Cortex of kidney (tissue), 1 donor: ENCODE measurements at places on chromosomes 4 and X.

DNA sequence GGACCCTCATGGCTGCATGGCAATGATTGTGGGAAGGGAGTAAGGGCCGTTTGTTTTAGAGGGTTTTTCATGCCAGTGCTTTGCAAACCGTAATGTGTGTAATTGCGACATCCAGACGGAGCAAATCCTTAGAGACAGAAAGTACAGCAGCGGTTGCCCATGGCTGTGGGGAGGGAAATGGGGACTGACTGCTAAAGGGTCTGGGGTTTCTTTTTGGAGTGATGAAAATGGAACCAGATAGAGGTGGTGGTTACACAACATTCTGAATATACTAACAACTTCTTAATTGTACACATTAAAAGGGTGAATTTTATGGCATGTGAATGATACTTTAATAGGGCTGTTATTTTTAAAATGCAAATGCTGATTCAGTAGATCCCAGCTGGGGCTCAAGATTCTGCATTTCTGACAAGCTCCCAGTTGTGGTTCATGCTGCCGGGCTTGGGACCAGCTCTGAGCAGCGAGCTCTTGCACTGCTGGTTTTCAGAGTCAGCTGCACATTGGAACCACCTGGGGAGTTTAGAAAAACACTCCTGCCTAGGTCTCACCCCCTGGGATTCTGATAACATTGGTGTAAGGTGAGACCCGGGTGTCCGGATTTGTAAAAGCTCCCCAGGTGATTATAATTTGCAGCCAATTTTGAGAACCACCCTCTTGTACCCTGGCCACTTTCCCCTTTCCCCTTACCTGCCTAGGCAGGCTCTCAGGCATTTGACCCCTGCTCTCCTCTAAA lies 47.7 kb downstream of the PRPS1 start:
- DNase-seq, result no peak

GRCh38 chr4:131430302-131430701 lies 1718.8 kb upstream of the PCDH10 start:
- DNase-seq, result no peak

DNA sequence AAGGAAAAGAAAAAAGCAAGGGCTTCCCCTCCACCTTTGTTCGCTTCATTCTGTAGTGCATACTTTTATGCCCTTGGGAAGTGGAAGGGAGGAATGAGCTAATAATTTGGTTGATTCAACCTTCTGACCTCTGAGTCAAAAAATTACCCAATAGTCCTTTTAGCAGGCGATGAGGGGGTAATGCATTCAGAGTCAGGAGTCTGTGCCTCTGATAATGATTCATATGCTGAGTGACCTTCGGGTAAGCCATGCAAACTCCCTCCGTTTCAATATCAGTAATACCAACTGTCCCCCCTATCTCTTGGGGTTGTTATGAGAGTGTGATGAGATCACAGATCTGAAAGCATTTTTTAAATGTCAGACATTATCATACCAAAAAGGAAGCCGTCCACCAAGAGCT lies 41.6 kb upstream of the ACSL4 start:
- DNase-seq, result no peak

DNA sequence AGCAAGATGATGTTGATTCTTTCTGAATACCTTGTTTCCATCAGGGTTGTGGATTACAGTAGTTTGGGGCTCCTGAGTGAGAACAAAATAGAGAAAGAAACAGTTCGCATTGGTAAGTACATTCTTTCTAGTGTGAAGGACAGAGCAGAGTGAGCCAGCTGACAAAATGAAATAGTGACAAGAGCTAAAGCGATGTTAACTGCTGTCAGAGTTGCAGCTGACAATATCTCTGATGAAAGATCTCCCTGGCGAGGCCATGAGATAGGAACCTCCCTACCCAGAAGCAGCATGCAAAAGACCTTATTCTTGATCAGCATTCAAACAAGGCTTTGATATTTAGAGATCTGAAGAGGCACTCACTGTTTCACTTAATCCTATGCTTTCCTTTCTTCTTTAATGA lies 258.6 kb downstream of the CAMK2D start:
- no peak for DNase-seq

DNA sequence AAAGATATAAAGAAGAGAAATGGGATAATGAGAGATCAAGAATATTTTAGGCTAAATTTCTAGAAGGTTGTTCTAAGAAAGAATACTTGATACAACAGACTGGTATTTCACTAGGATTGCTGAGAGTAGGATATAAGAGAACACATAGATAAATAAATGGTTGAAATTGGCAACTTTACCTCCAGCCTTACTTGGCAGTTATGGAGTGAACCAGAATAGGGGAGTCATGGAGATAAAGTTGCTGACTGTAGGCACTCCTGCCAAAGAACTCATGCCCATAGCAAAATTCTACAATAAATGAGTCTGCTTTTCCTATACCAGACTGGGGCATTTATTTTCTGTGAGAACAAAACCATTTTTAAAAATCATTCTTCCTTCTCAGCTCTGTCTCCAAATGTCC lies 26.4 kb upstream of the MMRN1 start:
- DNase-seq, result no peak

DNA sequence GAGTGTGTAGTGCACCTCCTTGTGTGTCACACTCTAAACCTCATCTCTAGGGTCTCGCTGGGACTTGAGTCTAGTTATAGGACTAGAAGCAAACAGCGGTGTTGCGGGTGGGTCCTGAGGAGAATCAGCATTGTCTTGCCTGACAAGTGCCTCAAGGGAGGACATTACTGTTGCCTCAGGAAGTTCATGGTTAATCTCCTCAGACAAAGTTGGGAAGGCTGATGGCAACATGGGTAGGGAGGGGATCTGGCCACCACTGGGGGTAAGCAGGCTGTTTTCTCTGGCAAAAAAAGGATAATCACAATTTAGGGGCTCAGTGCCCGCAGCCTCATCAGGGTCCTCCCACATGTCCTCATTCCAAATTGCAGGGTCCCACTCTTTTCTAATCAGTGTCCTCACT lies 12.4 kb downstream of the ASB12 start:
- no peak for DNase-seq

DNA sequence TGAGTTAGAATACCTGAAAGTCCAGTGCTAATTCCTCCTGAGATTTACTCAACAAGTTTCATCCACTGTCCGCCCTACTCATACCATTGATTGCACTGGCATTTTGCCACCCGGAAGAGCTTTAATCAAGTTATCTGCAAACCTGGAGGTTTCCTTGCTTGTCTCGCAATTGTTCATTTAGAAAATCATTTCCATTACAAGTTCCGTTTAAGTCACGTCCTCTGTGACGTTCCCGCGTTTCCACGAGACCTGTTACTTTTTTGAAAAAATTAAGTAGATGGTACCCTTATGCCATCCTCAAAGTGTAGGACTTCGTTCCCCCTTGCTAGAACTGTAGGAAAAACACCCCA lies 761 bp upstream of the FRYL start:
- DNase-seq, result no peak

DNA sequence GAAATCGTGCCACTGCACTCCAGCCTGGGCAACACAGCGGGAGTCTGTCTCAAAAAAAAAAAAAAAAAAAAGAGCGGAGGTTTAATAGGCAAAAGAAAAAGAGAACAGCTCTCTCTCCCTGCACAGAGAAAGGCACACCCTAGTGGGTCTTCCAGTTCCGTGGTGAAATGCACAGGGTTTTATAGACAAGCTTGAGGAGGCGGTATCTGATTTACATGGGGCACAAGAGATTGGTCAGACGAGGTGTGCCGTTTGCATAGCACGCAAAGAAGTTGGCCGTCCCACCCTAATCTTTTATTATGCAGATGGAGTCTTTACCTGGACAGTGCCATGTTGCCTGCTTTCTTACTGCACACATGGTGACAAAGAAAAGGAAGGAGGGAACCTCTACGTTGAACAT lies 33.5 kb upstream of the REST start:
- no peak for DNase-seq

GRCh38 chr4:163606896-163607691 lies 112.6 kb downstream of the TMA16 start:
- DNase-seq, result no peak

- DNase-seq, result no peak
Measured at GRCh38 chr4:71221510-71222466, 117.0 kb upstream of the SLC4A4 start.

- no peak for DNase-seq
Measured at GRCh38 chr4:71533121-71533520, 194.3 kb downstream of the SLC4A4 start.

DNA sequence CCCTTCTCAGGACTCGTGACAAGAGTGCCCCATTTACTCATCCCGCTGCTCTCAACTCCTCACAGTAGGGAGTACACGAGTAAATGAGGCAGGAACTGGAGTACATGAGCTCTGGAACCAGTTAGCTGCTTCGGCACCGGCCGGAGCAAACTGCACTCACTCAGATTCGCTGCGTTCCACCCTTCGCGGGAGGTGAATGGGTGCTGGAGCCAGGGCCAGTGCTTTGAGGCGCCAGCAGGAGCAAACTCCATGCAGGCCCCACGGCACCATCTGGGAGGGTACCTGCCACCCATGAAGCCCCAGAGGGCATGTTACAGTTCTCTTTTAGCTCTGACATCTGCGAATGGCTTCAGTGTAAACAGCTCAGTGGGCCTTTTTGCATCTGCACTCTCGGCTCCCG lies 315.5 kb upstream of the GK2 start:
- no peak for DNase-seq

GRCh38 chr4:54553001-54553400 lies 104.8 kb upstream of the KIT start:
- no peak for DNase-seq

DNA sequence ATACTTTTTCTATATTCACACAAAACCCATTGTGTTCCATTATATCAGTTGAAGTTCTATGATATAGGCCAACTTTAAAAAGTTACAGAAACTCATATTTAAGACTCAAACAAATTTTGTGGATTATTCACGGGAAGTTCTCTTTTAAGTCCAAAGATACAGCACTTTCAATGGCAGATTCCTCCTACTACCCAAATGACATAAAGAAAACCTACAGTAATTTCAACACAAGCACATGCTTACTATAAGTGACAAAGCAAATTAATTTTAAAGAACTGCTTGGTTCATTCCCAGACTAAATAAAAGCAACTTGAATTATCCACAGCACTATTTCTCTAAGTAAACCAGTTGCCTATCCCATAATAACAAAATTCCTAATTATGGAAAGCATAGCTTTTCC lies 4.1 kb downstream of the PPA2 start:
- no peak for DNase-seq

DNA sequence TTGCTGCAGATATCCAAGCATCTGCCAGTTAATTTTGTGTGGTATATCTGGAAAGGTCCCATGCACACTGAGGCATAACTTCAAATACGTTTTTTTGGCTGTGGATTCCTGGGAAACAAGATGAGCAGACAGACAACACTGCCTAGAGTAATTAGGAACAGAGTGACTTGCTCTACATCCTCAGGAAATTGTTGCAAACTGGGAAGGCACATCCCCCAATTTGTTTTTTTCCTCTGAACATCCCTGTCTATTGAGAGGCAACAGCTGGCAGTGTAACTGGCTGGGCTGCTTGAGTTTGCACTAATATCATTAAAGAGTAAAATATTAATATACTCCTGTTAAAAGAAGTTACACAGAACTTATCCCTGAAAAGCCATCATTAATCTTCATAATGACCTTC lies 207.7 kb upstream of the SLIT2 start:
- DNase-seq, result no peak

DNA sequence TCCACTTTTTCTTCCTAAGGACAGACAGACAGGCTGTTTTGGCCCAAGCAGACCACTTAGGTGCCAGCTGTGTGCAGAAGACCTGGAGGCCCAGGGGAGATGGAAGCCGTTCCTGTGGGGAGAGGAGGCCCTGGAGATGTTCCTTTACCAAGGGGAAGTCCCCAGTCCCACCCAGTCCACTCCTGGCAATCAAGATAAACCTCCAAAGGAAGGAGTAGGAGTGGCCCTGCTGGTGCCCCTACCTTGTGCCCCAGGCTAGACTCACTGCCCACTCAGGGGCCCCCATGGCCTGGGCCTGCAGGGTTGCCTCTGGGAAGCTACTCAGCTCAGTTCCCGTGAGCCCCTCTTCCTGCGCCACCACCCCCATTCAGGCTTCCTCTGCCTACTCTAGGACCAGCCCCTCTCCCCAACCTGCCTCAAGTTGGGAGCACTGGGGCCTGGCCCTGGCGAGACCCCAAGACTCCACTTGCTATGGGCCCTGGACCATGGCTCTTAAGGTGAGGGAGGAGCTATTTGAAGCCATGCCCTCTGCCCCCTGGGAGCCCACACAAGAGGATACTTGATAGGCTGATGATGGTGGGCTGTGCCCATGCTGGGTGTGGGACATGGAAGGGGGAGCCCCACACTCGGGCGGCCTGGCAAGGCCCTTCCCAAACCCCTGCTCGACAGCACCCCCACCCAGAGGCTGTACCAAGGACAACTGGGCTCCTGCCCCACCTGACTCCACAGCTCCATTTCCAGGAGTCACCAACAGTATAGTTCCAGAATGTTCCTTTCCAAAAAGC lies 24.8 kb upstream of the RNF4 start:
- no peak for DNase-seq

DNA sequence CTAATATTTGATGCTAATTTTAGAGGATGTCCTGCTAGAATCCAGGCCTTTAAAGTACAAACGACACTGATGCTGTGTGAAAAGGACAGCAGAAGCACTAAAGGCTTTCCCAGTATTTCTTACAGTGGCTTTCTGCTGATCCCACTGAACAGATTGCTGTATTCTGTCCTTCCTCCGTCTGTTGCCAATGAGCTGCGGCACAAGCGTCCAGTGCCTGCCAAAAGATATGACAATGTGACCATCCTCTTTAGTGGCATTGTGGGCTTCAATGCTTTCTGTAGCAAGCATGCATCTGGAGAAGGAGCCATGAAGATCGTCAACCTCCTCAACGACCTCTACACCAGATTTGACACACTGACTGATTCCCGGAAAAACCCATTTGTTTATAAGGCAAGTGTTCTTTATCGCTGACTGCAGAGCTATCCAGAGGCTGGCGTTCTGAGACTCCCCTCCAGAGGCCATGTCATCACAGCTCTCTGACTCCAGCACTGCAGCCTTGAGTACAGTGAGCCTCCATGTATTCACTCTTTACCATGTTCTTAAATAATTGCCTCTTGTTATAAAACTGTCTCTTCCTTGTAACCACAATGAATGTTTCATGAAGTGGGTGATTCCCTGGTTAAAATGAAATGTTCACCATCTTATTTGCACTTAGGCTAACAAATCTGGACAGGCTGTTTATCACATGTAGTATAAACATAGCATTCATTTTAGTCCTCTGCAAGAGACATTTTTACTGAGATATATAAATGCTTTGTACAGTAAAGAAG lies 43.6 kb downstream of the GUCY1B1 start:
- no peak for DNase-seq

- no peak for DNase-seq
Measured at GRCh38 chr4:6450709-6451108, 21.7 kb downstream of the PPP2R2C start.
